ENCODE measurements at places on chromosomes 7 and 10. TPM values are rescaled to one million over a fixed set of nuclear protein-coding genes. Genes with fewer than 3 reads are reported as not detected.
A peak's percentile ranks its signal among the peaks of the same experiment; 100 is the strongest.

The ATP6V1F gene
- total RNA-seq, result 128 TPM

The SND1 gene
- 174 TPM for total RNA-seq

The UTF1 gene
- not detected for total RNA-seq

The PILRA gene
- 0.33 TPM for total RNA-seq

The NEUROD6 gene
- total RNA-seq, result not detected

The ITGA8 gene
- 1.3 TPM for total RNA-seq

The CNPY1 gene
- total RNA-seq, result not detected

The PNLIPRP2 gene
- total RNA-seq, result not detected

The TMEM139 gene
- not detected for total RNA-seq

The NOD1 gene
- total RNA-seq, result 6.9 TPM

The TMEM229A gene
- not detected for total RNA-seq

The PDE1C gene
- 27.6 TPM for total RNA-seq

The POMZP3 gene
- total RNA-seq, result 1.5 TPM

DNA sequence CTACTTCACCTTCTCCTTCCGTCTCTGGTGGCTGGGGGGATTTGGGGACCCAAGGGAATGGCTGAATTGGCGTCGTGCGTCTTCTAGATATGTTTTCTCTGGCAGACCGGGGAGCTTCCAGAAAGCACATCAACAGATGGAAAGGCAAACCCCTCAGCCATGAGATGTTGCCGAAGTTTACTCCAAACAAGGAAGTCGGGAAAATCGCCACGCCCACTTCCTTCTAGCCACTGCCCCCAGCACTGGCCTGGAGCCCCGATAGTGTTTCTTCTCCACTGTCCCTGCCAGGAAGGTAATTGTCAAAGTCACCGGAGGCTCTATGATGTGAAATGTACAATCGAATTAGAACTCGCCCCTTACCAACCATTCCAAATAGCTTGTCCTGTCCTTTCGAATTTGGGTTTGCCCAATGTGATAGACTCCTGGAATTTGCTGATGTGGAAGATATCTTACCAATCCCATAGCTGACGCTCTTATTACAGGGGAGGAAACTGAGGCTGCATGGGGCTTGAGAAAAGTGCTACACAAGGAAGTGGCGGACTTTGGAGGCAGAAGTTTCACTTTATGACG, 191.0 kb downstream of the LSM5 start:
- DNase-seq, result no peak

- no peak for DNase-seq
These were observed 3.2 kb upstream of the PAX2 start for GRCh38 chr10:100742076-100742771.

DNA sequence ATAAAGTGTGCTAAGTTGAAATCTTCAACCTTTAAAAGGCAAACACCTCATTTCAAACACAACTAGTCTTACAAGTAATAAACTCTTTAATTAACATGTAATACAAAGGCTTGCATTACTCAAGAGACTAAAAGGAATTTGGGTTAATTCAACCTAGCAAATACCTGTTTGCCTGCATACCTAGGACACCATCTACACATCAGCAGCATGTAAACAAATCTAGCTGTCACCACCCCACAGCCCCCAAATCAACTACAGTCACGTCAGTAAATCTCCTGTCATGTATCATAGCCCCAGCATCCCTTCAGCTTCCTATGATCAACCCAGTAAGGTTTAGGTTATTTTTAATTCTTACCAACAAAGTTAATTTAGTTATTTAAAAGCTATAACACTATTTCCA, 33.5 kb downstream of the ZNF800 start:
- no peak for DNase-seq

DNA sequence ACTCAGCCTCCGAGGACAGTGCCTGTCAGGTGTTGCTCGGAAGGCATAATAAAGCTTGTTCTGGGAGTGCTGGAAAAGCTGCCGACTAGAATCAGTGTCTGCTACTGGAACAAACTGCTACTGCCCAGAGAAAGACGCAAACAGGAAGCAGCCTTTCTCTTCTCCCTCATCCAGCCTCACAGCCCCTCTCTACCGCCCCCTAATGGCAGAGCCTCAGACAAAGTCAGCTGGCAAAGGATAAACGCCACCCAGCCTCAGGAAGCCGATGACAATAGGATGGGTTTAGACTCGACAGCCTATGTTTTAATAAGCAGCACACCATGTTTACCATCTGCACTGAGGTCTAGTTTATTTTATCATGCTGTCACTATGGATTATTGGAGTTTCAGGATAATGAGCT, 169.5 kb upstream of the LYZL1 start:
- no peak for DNase-seq

DNA sequence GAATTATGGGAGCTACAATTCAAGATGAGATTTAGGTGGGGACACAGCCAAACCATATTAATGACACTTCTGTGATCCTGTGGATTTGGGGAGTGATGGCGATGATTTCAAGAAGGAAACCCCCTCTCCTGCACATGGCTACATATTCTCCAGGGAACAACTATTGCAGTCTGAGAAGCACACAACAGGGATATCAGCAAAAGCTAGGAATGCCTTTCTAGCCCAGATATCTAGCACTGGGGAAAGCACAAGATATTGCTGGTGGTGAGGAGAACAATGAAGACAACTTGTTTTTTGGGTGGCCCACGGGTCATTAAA, 24.3 kb downstream of the EPDR1 start:
- no peak for DNase-seq

DNA sequence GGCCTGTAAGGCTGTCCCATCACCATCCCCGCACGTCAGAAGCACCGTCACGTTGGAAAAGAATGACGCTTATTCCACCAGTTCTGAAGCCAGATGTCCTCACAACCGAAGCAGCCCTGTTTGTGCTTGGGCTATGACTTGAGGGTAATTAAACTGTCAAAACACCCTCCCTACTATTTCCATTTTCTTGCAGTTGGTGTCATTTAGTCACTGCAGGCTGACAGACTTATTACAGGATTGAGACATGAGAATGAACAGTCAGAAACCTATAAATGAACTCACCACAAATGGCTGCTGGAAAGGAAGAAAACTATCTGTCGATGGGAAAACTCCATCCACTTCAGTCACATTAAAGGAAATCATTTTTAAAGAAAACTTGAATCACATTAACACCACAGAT, 85.3 kb downstream of the VOPP1 start:
- no peak for DNase-seq

- DNase-seq, result no peak
These were observed 13.7 kb downstream of the CDHR1 start for GRCh38 chr10:84208023-84208422.

- DNase-seq, result peak; percentile 83
These were observed 75.3 kb upstream of the IL6 start for GRCh38 chr7:22651534-22652243.

- DNase-seq, result no peak
These were observed 67.6 kb upstream of the C1GALT1 start for GRCh38 chr7:7114575-7115291.

DNA sequence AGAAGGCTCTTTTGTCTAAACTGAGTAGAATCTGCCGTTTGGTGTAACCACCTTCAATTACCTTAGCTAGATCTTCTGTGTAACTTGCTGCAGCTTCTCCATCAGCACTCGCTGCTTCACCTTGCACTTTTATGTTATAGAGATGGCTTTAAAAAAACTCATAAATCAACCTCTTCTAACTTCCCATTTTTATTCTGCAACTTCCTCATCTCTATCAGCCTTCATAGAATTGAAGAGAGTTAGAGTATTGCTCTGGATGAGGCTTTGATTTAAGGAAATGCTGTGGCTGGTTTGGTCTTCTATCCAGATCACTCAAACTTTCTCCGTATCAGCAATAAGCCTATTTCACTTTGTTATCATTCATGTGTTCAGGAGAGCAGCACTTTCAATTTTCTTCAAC, 1131.9 kb upstream of the CELF2 start:
- DNase-seq, result no peak

GRCh38 chr10:12663863-12664262, 314.5 kb downstream of the CAMK1D start:
- DNase-seq, result no peak

- DNase-seq, result no peak
These were observed 4.4 kb downstream of the EIF3B start for GRCh38 chr7:2358968-2359527.

DNA sequence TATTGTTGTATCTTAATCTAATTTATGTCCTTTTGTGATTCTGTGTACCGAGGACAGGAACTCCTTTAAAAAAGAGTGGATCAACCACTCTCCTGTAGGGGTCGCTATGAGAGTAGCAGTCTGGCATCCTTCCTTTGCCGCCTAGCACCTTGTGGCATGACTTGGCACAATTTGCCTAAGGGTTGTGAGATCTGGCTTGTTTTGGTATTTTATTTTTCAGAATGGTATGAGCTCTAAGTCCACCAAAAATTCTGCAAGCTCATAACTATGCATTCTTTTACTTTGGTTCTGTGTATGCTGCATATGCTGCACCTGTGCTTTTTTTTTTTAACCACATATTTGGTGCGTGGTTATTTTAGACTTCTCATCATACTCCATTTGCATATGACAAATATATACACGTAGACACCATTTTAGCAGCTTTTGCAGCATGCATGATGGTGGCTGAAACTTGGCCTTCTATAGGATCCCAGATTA, 112.8 kb downstream of the CDK14 start:
- DNase-seq, result no peak

- DNase-seq, result no peak
These were observed 204.4 kb downstream of the TPST1 start for GRCh38 chr7:66409493-66409892.

GRCh38 chr10:44986670-44987069, 8.1 kb upstream of the DEPP1 start:
- peak; percentile 78 for DNase-seq

DNA sequence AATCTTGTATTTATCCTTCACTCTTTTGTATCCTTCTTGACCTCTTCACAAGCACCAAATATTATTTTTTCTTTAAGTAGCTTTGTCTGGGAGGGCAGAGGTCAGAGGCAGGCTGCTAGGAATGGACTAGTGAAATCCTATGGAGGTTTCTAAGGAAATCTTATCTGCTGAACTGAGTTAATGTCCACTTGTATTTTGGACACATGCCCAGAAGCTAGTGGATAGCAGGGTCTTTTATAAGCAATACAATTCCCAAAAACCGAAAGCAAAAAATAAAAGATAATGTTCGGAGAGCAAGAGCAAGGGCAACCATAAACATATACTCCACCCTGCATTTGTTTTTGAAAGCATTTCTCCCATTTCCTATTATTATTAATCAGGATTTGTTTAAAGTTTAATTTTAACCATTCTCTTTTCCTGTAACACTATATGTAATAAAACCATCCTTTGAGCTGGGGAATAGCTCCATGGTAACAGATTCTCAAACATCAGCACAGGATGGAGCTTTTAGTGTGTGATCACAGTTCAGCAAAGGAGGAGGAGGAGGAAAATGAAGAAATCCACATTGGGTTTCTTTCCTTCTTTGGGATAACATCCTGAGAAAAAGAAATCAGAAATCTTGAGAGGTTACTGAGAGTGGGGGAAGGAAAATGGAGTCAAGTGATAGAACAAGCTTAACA, 328.2 kb upstream of the LRRN3 start:
- DNase-seq, result peak; percentile 42

DNA sequence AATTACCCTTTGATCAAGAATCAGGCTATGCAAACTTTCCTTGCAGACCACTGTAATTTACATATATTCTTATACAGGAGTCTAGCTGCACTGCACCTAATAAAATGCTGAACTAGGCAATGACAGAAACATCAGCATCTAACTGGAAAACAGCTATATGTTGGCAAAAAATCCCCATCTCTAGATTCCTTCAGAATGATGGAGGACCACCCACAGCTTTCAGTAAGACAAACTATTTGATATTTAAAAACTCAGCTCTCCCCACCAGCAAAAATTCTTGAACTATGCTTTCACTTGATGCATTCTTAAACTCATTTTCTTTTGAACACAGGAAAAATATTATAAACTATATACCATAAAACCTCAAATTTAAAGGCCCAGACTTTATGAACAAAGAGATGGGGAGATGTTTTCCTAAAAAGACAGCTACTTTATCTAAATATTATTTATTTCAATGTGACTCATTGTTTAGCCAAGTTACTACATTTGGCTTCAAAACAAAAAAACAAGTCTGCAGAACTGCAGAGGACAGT, 77.4 kb downstream of the SEMA3C start:
- DNase-seq, result peak; percentile 50

DNA sequence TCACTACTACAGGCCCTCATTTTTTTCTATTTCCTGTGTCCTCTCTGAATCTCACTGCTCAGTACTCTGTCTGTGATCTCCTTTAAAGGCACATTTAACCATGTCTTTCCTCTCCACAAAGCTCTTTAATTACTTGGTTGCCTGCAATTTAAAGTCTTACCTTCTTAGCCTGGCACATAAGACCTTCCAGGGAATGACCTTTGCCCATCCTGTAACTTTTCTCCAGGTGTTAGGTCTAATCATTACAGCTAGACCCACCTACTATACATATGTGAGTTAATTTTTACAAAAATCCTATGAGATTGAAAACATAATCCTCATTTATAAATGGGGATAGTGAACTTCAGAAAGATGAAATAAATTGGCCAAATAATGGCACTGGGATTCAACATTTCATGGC, 244.1 kb upstream of the RHOBTB1 start:
- DNase-seq, result no peak

GRCh38 chr10:12768156-12769100, 233.1 kb downstream of the CCDC3 start:
- peak; percentile 79 for DNase-seq

- DNase-seq, result no peak
These were observed 228.0 kb downstream of the TWIST1 start for GRCh38 chr7:18889436-18889835.

GRCh38 chr10:76492026-76492425, 1060.6 kb downstream of the LRMDA start:
- peak; percentile 100 for DNase-seq

GRCh38 chr7:45149606-45150005, 8.0 kb upstream of the RAMP3 start:
- no peak for DNase-seq

DNA sequence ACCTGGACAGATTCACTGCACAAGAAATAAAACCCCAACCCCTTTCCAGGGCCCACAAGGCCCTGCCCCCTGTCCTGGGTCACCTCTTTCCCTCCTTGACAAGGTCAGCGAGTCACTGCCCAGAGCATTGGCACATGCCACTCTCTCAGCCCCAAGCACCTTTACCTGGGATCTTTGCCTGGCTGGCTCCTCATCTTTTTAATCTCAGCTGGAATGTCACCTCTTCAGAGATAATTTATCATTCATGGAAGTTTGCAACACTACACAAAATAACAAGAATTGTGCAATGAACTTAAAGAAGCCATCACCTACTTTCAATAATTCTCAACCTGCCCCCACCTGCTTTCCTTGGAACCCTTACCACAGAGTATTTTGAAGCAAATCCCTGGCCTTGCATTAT, 19.2 kb downstream of the ANTXRL start:
- no peak for DNase-seq

DNA sequence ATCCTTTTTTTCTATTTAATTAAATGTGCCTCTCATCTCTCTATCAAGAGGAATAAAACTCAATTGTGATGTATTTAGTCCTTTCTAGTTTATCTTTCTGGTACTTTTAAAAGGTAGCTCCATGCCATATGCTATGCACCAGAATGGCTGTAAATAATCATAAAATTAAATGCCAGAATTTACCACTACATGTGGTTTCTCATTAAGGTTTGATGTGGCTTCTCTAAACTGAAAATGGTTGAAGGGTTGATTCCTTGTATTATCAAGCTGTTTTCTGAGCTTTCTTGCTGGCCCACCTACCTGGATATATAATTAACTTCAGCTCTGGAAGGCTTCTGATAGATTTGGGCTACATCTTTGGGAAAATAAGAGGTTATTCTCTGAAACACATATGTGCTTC, 171.9 kb upstream of the RHOBTB1 start:
- no peak for DNase-seq

Data from fibroblast of lung (primary cell).